ENCODE measurements at places on chromosomes 2 and 18.

DNA sequence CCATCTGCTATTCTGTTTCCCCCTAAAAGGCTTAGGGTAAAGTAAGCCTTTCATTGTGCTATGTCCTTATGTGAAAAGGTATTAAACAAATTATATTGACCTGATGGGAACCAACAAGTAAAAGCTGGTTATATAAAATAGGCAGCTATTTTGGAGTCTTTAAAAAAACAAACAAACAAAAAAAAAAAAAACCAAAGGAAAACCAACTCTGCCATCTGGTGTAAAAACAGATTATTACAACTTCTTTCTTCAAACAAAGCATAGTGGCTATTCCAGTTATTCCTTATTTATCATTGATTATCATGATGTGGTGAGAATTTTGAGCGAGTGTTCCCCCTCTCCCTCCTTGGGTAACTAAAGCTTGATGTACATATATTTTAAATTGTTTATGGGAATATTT is 122.3 kb upstream of the FHL2 start:
- DNase-seq, result no peak

- DNase-seq, result no peak
These were observed 551.7 kb downstream of the SATB2 start for GRCh38 chr2:198905881-198906612.

DNA sequence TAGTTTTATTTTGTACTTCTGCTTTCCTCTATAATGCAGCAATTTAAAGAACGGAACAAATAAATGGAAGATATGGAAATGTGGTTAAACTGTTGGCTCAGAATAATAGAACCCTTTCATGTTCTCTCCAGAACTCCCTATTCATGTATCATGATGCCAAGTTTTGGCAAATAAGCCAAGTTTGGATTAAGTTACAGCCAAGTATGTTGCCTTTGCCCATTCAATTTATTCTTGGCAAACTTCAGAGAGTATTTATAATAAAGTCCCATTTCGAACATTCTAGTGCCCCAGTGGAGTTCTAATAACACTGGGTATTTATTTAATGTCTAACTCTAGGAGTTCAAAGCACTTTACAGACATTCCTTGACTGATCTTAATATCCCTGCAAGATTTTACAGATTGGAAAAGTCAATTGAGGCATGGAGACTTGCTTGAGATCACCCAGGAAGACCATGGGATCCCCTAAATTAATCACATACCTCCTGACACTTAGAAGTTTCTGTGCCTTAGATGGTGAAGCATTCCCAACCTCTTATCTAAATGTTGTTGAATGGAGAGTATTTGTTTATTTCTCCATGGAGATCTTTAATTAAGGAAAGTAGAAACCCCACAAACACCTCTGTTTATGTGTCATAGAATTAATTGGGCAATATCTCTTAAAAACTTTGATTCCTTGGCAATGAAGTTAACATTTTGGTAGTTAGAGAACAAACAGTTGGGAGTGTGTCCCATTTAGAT is 106.7 kb downstream of the ACKR3 start:
- no peak for DNase-seq

DNA sequence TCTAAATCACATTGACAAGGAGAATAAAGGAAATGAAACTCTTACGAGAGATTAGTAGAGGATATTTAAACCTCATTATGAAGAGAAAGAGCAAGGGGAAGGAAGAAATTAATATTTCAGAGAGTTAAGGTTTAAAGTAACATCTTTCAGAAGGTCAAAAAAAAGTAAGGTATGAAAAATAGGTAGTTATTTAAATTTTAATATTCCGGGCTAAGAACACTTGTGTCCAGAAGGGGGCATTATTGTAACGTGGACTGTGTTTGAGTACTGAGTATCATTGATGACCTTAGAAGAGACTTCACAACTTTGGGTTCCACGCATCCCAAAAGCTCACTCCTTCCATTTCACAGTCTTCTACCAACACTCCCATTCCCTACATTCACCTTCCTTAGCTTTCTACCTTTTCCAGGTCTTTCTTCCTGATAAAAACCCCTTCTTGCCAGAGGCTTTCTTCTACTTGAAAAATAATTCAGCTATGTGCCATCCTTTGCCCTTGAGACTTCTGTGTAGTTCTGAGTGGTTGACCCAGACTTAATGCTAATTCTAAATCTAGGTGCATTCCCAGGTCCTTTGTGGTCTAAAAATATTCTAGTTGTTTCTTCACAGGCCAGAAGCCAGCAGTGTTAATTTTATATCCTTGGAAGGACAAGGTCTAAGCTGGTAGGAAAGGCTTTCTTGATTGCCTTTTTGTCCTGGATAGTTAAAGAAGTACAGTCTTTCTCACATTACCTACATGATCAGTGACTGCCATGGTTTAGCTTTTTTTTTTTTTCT is 16.5 kb downstream of the DYNC1I2 start:
- no peak for DNase-seq

GRCh38 chr2:44324971-44325426 is 36.3 kb downstream of the PREPL start:
- DNase-seq, result no peak

DNA sequence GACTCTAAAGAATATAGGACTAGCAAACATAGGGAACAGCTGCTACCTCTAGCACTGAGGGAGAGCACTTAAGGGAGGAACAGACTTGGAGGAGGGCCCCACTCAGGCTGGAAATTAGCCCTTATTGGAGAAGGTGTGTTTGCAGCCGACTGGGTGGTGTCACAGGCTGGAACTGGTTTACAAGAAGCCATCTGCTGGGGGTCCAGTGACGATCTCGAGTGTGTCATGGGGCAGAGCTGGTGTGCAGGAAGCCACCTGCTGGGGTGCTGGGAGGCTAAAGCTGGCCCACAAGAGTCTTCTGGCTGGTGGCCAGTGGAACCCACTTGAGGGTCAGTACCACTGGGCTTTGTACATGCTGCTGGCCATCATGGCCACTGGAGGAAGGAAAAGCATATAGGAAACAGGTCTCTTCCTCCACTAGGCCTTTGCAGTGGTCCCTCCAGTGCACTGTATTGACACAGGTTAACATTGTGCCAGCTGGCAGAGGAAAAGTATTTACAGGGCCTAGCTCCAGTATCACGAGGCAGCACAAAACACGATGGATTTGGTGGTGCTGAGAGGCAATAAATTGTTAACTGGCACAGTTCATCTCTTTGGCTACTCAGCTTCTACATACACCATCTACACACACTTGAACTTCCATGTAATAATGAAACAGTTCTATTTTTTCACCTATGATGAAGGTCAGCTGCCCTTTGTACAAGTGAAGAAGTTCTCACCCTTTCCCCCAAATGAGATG is 43.6 kb downstream of the MAP3K20 start:
- DNase-seq, result no peak

DNA sequence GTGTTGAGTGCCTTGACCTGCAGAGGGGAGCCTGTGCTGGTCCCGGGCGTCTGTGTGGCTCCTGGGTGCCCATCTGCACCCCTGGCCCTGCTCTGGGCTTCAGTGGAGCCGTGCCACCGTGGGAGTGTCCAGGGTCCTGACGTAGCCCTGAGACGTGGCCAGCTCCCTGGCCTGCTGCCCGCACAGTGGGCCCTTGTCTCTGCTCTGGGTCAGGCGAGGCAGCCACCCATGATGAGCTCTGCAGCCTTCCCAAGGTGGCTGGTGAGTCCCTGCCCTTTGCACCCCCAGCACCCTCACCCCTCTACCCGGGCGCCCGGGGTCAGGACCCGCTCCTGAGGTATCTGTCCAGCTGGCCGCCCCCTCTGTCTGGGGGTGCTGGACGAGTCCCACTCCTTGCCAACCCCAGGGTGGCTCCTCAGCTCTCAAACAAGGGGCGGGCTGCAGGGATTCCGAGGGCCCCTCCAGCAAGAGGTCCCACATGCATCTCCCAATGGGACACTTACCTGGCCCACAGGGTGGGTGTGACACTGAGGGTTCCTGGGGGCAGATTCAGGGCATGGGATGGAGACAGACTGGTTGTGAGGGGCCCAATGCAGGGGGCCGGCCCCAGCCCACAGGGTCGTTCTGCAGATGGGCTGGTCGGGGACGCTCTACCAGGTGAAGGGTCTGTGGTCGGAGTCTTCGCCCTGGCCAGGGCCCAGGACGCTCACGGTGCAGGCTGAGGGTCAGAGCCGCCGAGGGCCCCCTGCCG is 2.4 kb downstream of the NEU4 start:
- DNase-seq, result no peak

DNA sequence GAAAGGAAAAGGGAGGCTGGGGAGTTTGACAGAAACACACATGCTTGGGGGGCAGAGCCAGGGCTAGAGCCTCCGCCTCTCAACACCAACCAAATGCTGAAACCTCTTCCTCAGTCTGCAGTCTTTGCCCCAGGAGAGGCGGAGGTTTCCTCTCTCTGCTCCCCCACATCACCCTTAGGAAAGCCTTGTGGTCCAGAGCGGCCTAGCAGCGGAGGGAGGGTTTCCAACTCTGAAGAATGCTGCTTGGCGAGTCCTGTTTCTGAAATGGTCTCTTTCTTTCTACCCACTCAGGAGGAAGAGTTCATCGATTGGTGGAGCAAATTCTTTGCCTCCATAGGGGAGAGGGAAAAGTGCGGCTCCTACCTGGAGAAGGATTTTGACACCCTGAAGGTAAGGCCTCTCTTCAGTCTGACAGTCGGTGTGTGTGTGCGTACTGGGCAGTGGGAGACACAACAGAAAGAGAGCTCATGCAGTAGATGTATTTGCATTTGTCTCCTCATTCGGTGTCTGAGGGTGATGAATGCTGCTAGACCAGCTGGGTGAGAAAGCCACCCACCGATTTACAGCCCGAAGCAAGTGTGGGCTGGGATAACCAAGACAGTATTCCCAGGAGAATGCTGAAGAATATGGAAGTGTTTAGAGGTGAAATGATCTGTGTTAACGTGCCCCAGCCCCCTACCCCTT is 190.5 kb downstream of the DYSF start:
- no peak for DNase-seq

- DNase-seq, result no peak
These were observed 292.2 kb upstream of the CCDC68 start for GRCh38 chr18:55251254-55251971.

GRCh38 chr2:10038716-10039115 is 4.6 kb upstream of the KLF11 start:
- DNase-seq, result no peak

- DNase-seq, result no peak
These were observed 373.0 kb downstream of the ZEB2 start for GRCh38 chr2:144146876-144147275.

- DNase-seq, result no peak
These were observed 48.3 kb downstream of the WDFY1 start for GRCh38 chr2:223896833-223897311.

GRCh38 chr2:7499018-7499417 is 581.8 kb downstream of the RNF144A start:
- DNase-seq, result no peak

DNA sequence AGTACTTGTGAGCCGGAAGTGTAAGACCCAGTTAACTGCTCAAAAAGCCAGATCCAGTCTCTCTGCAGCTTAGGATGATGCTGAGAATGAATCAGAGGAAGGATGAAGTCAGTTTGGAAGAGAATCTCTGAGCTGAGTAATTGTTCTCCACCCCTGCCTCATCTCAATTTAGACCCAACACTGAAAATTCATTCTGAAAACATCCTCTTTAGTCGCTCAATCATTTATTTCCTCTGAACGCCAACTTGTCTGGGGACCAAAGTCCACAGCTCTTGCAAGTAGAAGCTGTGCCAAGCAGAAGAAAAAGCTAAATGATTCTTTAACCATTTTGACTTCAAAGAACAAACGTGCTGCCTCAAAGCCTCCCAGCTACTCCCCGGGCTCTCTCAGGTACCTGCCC is 177.1 kb upstream of the KLHL29 start:
- DNase-seq, result no peak

DNA sequence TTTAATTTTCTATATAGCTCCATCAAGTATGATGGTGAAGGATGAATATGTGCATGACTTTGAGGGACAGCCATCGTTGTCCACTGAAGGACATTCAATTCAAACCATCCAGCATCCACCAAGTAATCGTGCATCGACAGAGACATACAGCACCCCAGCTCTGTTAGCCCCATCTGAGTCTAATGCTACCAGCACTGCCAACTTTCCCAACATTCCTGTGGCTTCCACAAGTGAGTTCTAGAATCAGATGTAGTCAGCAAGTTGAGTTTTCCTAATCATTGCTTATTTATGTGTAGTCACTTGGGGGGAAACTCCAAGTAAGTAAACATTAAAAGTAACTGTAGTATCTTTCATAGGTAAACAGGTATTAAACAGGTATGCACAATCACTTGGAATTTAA is 24.8 kb downstream of the SMAD4 start:
- no peak for DNase-seq

GRCh38 chr2:158315000-158315399 is 141.6 kb downstream of the CCDC148 start:
- no peak for DNase-seq

GRCh38 chr2:47737191-47737975 is 45.6 kb upstream of the MSH6 start:
- DNase-seq, result no peak

- DNase-seq, result no peak
These were observed 753.0 kb downstream of the CNTNAP5 start for GRCh38 chr2:124778076-124778475.

DNA sequence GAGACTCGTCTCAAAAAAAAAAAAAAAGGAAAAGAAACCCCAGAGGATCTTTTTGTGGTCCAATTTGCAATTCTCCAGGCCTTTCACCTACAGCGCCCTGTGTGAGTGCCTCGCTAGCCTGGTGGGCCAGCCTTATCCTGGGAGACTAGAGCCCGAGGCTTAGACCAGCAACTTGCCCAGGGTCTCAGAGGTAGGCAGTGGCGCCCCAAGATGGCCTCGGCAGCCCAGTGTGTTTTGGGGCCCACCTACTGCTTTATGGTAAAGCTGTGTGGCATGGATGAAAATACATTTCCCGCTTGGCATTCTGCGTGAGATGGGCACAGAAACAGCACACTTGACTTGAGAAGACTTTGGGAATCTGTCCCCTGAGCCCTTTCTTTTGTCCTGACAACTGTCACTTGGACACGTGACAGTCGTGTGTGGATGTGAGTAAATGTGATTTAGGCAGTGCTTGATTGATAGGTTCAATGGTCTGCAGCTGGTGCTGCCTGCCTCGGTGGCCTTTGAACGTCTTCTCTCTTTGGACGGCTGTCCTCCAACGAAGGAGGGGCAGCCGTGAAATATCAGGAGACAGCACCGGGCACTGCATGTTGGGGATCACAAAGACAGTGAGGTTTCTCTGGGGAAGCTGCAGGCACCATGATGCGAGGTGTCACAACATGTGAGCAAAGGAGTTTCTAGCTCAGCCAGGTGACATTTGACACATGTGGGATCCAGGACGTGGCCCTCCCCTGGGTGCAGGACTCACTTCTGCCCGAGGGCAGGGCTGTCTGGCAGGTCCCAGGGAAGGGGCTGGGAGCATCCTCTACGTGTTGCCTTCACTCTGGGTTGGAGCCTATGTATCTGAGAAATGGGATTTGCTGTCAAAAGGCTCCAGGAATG is 209.5 kb upstream of the TWIST2 start:
- no peak for DNase-seq

GRCh38 chr2:234518986-234519642 is 22.2 kb upstream of the ARL4C start:
- DNase-seq, result no peak

DNA sequence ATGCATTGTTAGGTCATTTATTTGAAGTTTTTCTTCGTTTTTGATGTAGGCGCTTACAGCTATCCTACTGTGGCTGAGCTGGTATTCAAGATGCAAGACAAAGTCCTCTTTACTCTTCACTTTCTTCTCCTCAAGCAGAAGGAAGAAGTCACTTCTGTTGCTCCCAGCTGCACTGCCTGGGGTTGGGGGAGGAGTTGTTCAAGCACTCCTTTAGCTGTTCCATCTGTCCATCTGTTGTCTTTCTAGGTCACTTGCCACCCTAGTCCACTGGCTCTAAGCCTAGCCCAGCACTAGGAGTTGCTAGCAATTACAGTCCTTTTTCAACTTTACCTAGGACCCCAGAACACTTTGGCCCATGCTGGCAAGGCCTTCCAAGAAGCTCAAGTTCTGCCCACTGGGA is 200.6 kb upstream of the RBMS1 start:
- DNase-seq, result no peak

GRCh38 chr18:23977719-23978483 is 36.7 kb upstream of the TTC39C start:
- no peak for DNase-seq

Data from activated T-helper 1 cell treated with Interleukin-2 at 50 U/mL for 16 hours (primary cell).